Regular cardiac myocyte (primary cell): ENCODE measurements at places on chromosomes 3 and 15. TPM values are rescaled to one million over a fixed set of nuclear protein-coding genes. Genes with fewer than 3 reads are reported as not detected.

NEK10 gene
- 15.9 and 27.6 TPM in 2 replicates for total RNA-seq

DHX30 gene
- 56.1 and 85.1 TPM in 2 replicates for total RNA-seq

FMN1 gene
- total RNA-seq: 0.58 and 0.85 TPM in 2 replicates

GRAMD2A gene
- 0.19 and 0.28 TPM in 2 replicates for total RNA-seq
